ENCODE measurements at places on chromosomes 2 and 18.

GRCh38 chr2:237177052-237177451, 91.4 kb downstream of the COPS8 start:
- no peak for DNase-seq

DNA sequence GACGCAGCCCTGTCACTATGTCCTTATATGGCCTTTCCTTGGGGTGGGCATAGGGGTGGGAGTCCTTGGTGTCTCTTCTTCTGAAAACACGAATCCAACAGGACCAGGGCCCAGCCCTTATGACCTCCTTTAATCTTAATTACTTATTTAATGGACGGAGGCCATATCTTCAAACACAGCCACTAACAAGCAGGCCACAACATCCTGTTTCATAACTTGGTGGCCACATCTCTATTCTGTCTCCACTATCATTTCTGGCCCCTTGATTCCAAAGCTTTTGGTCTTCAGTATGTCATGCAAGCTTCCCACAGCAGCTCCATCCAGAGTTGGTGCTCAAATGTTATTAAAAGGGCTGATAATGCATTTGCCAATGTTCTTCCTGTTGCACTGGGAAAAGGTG, 287.3 kb upstream of the SMIM21 start:
- DNase-seq: no peak

- DNase-seq: no peak
These were observed 95.1 kb downstream of the BAZ2B start for GRCh38 chr2:159521272-159521671.

DNA sequence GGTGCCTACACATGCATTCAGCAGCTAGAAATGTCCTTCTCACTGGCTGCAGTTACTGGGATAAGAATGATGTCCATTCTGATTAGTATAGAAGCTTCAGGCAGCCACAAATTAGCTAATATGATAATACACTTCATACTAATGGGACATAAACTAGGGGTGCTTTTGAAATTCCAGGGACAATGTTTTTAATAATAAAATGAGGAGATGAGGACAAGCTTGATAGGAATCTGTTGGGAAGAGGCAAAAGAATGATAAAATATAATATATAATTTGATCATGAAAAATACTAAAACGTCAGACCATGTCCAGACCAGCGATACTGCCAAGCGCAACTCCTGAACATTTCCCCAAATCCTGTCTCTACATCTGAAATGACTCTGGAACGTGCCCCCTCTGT, 157.1 kb downstream of the RIT2 start:
- DNase-seq: no peak

DNA sequence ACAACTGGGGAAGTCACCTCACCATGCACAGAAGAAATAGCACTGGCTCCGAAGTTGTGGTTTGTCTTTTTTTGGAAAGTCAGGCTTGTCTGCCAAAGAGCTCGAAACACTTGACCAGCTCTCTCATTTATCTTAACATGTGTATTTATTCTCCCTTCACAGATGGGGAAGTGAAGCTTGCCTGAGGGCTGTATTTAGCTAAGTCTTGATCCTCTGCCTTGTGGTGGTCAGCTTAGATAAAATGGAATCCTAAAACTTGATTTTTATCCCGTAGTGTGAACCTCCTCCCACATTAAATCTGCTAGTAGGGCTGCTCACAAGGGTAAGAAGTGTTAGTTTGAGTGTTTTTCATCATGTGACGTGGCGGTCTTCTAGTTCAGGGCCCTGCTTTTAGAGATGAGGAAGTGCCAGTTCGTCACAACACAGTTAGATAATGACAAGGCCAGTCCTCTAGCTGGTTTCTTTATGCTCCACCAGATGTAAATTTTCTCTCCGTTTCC, 89.7 kb downstream of the TMEM247 start:
- no peak for DNase-seq

GRCh38 chr2:218748741-218749441, 33.1 kb upstream of the CYP27A1 start:
- DNase-seq: no peak

DNA sequence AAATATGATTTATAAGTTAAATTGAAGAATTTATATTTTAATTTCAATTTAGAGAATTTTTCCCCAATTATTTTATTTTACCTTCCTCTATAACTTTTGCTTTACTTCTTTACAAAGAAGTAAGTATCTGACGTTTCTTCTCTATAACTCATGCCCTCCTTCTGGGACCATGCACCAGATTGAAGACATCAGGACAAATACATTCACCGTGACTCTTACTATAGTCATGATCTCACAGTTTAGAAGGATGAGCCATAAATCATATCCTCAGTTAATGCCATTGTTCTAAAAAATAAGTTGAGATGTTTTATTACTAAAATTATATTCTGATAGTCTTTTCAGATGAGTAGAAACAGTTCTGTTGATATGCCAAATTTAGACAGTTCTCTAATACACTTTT, 279.3 kb downstream of the TMX3 start:
- DNase-seq: no peak
